ENCODE measurements at places on chromosomes 4 and X.

DNA sequence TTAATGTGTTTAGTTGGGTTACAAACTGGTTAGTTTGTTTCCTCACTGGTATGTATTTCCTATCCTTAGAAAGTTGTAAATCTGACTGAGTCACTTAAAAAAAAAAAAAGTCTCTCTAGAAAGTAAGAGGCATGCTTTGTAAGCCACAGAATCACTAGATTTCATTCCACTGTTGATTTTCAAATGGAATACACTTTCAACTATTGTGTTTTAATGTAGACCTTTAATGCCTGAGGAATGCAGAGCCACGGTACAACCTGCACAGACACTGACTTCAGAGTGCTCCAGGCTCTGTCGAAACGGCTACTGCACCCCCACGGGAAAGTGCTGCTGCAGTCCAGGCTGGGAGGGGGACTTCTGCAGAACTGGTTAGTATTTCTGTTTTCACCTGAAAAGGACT, 88.6 kb downstream of the HHIP start:
- no peak for DNase-seq

GRCh38 chr4:138647433-138647832, 368.1 kb upstream of the NOCT start:
- no peak for DNase-seq

- no peak for DNase-seq
These were observed 32.0 kb downstream of the IL15 start for GRCh38 chr4:141668200-141668910.

- DNase-seq, result no peak
These were observed 385.2 kb downstream of the BMPR1B start for GRCh38 chr4:95142932-95143331.

DNA sequence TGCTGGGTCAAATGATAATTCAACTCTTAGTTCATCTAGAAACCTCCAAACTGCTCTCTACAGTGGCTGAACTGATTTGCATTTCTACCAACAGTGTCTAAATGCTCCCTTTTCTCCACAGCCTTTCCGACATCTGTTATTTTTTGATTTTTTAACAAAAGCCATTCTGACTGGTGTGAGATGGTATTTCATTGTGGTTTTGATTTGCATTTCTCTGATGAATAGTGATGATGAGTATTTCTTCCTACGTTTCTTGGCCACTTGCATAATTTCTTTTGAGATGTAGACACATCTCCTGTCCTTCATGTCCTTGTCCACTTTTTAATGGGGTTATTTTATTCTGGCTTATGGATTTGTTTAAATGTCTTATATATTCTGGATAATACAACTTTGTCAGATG, 298.2 kb upstream of the ARSJ start:
- no peak for DNase-seq

DNA sequence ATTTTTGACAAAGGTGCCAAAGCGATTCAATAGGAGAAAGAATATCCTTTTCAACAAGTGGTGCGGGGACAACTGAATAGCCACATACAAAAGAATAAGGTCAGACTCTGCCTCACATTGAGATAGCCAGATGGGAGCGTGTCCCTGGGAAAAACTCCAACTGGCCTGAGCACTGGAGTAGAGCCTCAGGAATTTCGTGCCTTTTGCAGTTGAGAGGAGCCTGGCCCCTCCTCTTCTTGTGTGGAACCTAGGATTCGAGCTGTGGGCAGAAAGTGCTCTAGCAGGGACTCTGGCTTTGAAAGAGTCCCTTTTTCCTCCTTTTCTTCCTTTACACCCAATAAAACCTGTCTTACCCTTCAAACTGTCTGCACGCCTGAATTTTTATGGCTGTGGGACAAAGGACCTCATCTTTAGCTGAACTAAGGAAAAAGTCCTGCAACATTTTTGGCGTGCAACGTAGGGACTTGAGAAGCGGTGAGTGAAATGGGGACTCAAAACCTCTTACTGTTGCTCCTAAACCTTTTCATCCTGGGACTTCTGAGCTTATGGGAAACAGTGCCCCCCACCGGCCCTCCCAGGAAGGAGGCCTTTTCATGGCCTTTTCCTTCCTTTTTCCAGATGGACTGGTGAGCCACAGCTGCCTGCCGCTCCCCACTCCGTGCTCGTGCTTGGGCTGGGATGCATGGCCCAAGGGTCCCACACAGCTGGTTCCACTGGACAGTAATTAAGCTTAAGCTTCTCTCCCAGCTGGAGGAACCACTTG, 68.6 kb downstream of the BMP15 start:
- no peak for DNase-seq

DNA sequence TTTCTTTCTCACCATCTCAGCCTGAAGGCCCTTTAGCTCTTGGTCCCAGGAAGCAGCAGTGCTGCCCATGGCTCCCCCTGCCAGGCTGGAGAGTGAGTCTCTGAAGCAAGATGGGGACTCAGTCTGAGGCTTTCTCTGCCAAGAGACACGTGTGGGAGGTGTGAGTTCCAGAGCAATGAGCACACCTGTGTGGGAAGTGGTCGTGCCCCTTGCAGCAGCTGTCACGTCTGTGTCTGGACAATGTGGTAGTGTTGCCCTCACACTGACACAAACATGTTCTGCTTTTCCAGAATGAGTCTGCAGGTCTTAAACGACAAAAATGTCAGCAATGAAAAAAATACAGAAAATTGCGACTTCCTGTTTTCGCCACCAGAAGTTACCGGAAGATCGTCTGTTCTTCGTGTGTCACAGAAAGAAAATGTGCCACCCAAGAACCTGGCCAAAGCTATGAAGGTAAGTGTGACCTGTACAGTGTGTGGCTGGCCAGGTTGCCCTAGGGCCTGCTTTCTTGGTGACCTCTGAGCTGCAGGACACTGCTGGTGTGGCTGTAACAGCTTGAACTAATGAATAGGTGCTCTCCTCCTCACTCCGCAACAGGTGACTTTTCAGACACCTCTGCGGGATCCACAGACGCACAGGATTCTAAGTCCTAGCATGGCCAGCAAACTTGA, 1.9 kb downstream of the TACC3 start:
- DNase-seq, result no peak

GRCh38 chrX:109643687-109644086, 18.7 kb upstream of the KCNE5 start:
- DNase-seq, result no peak

DNA sequence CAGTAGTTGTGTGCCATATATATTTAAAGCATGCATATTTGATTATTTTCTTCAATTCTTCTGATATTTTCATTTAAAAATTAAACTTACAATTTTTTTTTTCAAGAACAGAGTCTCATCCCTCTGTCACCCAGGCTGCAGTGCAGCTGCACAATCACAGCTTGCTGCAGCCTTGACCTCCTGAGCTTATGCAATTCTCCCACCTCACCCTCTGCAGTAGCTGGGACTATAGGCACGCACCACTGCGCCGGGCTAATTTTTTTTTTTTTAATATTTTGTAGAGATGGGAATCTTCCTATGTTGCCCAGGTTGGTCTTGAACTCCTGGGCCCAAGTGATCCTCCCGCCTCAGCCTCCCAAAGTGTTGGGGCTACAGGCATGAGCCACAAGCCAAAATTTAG, 5.8 kb upstream of the DCLK2 start:
- no peak for DNase-seq

DNA sequence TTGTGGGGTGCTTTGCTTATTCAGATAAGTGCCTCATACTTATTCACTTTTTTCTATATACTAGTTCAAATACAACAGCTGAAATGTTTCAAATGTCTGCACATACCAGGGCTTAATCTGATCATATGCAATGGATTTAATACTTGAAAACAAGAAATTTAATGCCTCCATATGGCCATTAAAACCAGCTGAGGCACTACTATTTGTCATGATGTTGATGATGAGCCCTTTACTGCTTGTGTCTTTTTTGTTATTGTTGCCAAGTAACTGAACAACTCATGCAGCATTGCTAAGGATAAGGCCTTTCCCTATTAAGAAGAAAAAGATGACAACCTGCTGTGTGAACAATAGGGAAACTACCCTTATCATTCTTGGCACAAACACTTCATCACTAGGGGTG, 52.5 kb downstream of the MAGEB10 start:
- no peak for DNase-seq

DNA sequence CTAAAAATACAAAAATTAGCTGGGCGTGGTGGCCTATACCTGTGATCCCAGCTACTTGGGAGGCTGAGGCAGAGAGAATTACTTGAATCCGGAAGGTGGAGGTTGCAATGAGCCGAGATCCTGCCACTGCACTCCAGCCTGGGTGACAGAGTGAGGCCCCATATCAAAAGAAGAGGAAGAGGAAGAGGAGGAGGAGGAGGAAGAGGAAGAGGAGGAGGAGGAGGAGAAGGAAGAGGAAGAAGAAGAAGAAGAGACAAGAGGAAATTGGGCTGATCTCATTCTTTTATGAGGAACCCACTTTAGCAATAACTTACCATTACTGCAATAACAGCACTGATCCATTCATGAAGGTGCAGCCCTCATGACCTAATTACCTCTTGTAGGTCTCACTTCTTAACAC, 138.9 kb upstream of the GIMD1 start:
- DNase-seq, result no peak

DNA sequence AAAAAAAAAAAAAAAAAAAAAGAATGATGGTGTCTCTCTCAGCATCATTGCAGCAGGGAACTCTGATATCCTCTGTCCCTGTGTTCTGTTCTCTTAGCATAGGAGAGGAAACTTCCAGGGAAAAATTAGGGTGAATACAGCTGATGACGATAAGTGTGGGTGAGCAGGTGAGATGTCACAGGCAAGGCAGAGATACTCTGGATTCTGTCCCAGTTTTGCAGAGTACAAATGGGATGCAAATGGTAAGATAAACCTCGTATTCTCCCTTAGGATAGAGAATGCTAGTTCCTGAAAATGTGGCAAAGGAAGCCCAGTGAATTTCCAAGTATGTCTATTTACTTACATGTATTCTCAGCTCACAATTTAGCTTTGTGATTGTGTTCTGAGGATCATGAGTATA, 671.6 kb upstream of the BOD1L1 start:
- DNase-seq, result no peak

DNA sequence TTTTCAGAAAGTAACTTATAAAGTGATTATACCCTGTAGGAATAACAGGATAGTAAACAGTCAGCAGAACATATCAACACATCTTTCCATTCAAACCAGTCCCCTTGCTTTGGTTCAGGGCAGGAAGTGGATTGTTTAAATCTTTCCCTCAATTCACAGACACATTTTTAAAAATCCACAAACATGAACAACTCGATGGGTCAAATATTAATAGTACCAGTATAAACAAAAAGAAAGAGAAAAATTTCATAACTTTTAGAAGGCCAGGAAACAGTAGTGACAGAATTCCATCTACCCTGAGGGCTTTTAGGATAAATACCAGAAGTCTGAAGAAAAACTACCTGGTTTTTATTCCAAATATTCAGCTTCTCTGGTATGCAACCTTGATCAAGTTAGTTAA, 1072.8 kb upstream of the PABPC4L start:
- DNase-seq, result no peak

DNA sequence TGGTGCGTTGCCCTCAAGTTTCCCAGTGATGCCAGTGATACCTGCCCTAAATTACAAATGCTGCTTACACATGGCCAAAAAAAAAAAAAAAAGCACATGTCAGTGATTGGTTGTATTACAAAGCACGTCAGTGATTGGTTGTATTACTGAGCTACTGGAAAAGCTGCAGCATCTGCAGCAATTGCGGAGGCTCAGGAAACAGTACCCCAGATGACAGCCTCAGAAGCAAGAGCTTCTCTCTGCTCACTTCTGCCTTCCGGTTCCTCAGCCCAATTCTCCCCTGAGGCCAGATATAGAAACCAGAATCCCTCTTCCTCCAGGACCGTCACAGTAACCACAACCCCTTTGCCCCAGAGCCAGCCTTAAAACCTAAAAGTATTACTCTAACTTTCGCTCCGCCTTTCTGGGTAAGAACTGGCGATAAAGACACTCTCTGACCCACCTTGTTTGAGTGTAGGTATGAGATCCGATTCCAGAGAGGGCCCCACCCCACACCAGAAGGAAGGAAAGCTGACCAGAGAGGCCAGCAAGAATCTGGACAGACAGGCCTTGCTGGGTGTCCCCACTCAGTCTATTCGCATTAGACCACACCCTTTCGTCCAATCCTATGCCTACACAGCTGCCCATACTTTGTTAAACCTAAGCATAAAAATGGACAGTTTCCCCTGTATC, 85.0 kb upstream of the SORBS2 start:
- DNase-seq, result no peak

DNA sequence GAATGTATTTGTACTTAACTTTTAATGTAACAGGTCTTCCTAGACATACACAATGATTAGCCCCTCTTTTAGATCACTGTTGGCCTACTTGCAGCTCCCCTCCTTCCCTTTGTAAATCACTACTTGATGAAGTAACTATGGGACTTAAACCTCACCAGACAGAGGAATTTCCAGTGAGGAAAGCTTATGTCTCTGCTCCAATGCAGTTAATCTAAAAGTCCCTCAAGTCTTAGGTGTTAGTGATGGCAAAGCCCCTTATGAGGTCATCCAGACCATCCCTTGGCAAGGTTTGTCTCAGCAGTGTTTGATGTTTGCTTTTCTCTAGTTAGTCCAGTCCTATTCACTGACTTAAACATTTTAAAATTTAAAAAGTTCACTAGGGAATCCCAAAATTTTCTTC, 877.3 kb upstream of the INTU start:
- no peak for DNase-seq

DNA sequence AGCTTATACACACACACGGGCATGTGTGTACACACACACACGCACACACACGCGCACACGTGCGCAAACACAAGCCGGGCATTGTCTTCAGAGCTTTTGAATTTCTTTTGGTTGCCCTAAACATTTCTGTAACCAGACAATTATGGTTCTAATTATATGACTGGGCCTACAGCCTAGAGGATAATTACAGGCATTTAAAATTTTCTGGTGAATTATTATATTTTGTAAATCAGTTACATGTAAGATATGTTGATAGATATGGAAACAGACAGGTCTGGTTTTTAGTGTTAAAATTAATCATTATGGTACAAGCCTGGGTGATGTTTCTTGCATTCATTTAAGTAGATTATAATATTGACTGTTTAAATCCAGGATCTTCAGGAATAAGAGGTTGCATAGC, 1120.5 kb downstream of the ADGRL3 start:
- DNase-seq, result no peak

GRCh38 chrX:31702222-31702621, 630.4 kb upstream of the FTHL17 start:
- DNase-seq, result no peak

DNA sequence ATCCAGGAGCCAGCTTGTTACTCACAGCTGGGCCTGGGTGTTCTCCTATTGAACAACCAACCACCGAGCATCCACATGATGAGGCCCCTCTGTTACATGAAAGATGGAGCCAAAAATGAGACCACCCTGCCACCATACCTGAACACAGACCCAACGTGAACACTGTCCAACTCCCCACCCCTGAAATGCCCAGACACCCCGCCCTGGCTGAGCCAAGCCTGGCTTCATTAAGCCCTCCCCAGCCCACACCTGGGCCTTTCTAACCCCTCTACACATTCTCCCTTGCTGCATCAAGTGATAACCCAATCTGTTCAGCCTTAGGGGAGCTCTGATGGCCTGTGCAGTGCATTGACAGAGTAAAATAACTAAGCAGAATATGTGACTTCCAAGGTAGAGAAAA, 80.7 kb downstream of the EVC start:
- no peak for DNase-seq

- no peak for DNase-seq
These were observed 63.2 kb downstream of the MID1 start for GRCh38 chrX:10557166-10557565.

GRCh38 chr4:125104616-125105015, 210.1 kb upstream of the FAT4 start:
- no peak for DNase-seq

- DNase-seq, result no peak
These were observed 226.5 kb downstream of the FBXW7 start for GRCh38 chr4:152309418-152309817.

- no peak for DNase-seq
These were observed 50.6 kb upstream of the PDE5A start for GRCh38 chr4:119679251-119679650.

GRCh38 chr4:54585321-54586000, 72.3 kb upstream of the KIT start:
- no peak for DNase-seq

Data from neuronal stem cell (in vitro differentiated cells).